ENCODE measurements at places on chromosomes 7 and 10.

GRCh38 chr7:22565315-22565811, 65.4 kb upstream of the STEAP1B start:
- DNase-seq = no peak

- peak; percentile 87 for DNase-seq
These were observed at the start of gene PSTK for GRCh38 chr10:122980209-122981065. TSS of gene PSTK (plus strand) at chr10:122980401. CDS start at chr10:122980480, 79 bp downstream.

GRCh38 chr7:16463520-16463919, 2.0 kb downstream of the SOSTDC1 start:
- DNase-seq = no peak

DNA sequence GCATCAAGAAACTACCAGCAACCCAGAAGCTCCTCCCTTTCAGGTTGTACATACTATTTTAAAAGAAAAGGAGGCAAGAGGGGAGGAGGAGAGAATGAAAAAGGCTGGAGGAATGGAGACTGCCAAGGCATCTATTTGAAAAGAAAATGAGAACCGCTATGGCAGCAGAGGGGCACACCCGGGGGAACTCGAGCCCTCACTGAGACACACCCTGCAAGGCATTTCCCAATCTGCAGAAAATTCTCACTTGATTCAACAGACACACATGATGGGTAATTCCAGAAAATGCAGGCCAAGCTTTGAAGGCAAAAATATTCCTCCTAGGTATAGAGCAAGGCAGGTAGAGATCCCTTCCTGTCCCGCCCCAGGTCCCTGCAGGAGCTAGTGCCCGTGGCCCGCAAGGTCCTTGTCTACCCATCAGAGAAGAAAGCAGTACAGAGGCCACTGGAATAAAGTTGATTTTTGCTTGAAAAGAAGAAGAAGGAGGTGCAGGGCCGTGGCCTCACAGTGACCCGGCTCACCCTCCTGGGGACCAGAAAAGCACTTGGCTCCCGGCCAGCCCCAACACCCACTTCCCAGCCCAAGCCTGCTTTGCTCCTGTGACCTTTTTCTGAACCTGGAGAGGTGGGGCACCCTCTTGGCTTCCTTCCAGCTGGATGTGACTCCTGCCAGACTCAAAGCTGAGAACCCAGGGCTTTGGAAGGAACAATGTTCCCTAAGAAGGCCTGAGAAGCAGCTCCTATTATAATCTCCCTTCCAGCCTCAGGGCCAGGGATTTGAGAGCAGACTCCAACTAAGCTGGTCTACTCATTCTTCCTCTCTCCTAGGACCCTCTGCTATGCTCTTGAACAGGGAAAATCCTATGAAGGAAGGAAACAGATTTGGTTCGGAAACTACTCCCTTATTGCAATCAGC, 6.2 kb upstream of the PIK3CG start:
- no peak for DNase-seq

GRCh38 chr10:7407368-7408290, 3.2 kb downstream of the SFMBT2 start:
- peak; percentile 41 for DNase-seq

DNA sequence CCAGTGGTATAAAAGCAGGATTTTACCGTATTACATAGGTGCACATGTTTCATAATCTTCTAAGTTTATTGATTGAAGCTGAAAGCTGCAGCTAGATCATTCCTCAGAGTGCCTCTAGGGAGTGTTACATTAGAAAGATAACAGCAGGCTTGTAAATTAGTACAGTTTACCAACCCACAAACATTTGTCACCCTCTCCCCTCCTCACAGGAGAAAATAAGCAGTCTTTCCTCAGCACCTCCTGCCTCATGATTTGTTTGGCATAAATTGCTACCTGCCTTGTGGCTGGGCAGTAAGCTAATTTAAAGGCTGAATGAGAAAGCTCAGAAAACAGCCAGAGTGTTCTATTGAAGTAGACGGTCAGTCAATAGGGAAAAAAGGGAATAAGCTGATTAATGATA, 74.2 kb downstream of the NXPH1 start:
- no peak for DNase-seq
